ENCODE measurements at places on chromosomes 1 and 21.
A peak's percentile ranks its signal among the peaks of the same experiment; 100 is the strongest.

- DNase-seq: no peak
These were observed 38.7 kb downstream of the BCL9 start for GRCh38 chr1:147579934-147580537.

DNA sequence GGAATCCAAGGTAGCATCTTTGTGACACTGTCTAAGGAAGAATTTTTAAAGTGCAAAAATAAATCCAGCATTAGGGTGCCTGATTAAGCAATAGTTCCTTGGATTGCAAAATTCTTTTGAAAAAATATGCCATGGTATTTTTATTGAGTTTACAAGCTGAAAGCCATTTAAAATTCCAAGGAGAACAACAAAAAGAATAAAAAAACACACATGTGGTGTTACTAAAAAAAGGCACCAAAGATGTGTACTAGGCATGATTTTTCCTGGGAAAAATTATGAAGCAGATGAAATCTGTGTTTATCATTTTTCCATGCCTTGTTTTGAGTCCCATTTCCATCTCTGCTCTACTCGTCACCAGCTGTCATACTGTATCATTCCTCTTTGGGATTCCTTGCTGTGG is 157.0 kb upstream of the ZNHIT6 start:
- DNase-seq: no peak

DNA sequence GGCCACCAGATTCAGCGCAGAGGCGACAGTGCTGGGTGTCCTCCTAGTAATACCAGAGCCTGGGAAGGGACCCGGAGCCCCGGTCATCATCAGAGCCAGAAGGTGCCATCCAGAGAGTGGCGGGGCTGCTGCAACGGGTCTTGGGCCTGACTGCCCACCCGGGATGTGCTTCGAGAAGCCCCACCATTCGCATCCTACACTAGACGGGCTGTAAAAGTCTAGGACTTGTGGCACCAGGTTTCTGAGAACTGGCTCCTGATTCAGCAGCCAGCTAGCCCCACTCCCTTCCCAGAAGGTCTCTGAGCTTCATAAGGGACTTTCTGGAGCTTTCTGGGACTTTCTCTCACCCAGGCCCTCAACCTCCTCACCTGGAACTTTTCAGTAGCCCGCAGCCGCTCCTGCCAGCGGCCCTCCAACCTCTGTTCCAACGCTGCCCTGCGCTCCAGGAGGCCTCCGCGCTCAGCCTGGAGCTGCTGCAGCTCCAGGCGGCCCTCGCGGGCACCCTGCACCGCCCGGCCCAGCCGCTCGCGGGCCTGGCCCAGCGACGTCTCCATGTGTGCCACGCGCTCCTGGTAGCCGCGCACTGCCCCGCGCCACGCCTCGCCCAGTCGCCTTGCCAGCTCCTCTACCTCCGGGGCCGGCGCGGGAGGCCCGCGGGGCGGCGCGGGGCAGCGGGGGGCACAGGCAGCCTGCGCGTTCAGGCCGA is 940 bp downstream of the NES start:
- DNase-seq: no peak

DNA sequence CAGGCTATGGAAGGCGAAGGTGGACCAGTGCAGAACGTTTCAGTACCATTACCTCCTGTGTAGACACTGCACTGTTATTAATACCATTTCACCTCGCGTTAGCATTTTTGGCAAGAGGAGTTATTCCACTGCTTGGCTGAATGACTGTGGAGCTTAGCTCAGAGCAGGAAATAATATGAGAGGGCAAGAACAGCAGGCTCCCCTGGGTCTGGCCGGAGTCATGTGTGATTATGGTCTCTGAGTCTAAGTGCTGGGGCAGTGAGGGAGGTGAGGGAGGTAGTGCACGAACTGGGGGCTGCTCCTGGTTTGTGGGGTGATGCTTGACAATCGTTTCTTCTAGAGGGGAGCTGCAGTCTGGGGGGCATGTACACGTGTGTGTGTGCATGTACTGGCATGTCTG is 82.9 kb downstream of the MDM4 start:
- no peak for DNase-seq

- DNase-seq: no peak
These were observed 579 bp downstream of the SH3BP5L start for GRCh38 chr1:248825136-248825535.

- DNase-seq: peak; percentile 99
These were observed 166.2 kb downstream of the TOMM20 start for GRCh38 chr1:234962340-234962989.

- DNase-seq: no peak
These were observed 2.1 kb downstream of the MPL start for GRCh38 chr1:43339584-43340232.

DNA sequence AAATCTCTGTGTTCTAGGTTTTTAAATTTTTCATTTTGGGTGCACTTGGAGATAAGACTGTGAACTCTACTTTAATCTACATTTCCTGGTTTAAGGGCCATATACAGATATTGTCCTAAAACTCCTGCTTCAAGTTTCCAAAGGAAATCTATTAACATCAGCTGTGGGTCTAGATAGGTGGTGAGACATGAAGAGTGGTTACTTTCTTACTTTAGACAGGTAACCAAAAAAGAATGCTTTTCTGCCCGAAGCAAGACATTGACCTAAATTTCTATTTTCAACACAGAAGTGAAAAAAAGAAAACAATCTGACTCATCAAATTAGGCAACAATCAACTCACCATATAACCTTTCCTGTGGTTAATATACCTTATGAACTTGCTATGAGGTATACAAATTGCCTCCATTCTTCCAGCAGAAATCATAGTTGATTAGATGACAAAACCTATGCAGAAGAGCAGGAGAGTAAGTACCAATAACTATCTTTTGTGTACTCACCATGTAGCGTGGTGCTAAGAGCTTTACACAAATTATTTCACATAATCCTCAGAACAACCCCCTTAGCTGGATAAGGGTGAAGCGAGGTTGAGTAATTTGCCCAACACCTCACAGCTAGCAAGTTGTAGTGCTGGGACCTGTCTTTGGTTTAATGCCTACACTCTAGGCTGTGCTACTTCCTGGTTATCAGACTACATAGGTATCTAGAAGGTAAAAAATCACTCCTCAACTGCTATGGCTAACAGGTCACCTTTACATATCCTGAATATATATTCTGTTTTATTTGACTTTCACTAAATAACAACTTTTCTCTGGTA is 23.4 kb upstream of the PTPN14 start:
- DNase-seq: no peak

DNA sequence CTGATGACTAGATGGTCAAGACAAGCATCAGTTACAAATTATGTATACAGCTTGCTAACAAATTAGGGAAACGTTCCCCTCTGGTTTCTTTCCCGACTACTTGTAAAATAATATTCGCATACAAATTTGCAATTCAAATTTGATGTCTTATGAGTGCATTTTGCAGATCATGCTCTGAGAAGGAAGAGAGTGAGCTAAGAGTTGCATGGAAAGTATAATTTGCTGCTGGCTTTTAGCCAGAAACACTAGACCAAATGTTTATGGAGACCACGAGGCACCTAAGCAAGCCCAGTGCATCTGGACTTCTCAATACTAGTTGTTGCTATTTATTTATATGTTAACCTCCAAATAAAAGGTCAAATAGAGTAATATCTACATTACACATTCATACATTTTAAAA is 216.0 kb downstream of the SMYD3 start:
- no peak for DNase-seq

GRCh38 chr1:53715478-53715877 is 23.5 kb downstream of the GLIS1 start:
- no peak for DNase-seq

DNA sequence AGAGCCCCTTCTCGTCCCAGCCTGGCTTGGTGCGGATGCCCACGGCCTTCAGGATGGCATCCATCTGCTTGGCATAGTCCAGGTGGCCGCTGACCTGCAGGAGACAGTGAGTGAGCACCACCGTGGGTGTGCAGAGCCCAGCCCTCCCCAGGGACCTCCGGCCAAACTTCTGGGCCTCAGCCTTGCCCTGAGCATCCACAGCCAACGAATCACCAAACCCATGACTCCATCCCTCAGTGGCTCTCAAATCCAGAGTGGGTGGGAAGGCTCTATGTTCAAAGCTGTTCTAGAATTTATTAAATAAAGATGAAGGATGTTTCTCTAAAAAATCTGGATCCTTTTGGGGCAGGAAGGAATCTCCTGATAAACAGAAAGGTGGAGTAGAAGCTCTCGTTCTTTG is 18.7 kb downstream of the HTR6 start:
- no peak for DNase-seq

GRCh38 chr1:51969038-51969705 is 21.3 kb downstream of the RAB3B start:
- DNase-seq: peak; percentile 47

GRCh38 chr1:232667778-232668165 is 37.8 kb upstream of the SIPA1L2 start:
- no peak for DNase-seq

DNA sequence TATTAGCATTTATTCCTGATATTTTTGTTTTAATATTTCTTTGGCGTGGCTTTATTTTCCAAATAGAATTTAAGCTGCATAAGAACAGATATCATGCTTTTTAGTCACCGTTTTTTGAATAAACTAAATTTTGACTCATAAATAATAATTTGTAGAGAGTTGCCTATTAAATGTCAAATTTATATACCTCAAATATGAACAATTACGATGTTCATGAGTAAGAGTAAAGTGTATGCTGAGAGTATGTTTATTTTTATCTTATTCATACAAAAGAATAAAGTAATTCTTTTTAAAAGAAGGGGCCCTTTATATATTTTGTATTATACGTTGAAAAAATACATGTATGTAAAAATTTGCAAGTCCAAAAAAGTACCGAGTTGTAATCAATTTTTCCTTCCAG is 126.5 kb upstream of the NRIP1 start:
- no peak for DNase-seq

GRCh38 chr1:5865774-5866173 is 126.5 kb downstream of the NPHP4 start:
- no peak for DNase-seq

GRCh38 chr1:176670853-176671252 is 207.9 kb downstream of the PAPPA2 start:
- no peak for DNase-seq

GRCh38 chr1:116853680-116854402 is 55.9 kb upstream of the PTGFRN start:
- DNase-seq: peak; percentile 88

- no peak for DNase-seq
These were observed 142.8 kb downstream of the CDC7 start for GRCh38 chr1:91643431-91643830.

- no peak for DNase-seq
These were observed 105.5 kb downstream of the NCAM2 start for GRCh38 chr21:21103692-21104091.

DNA sequence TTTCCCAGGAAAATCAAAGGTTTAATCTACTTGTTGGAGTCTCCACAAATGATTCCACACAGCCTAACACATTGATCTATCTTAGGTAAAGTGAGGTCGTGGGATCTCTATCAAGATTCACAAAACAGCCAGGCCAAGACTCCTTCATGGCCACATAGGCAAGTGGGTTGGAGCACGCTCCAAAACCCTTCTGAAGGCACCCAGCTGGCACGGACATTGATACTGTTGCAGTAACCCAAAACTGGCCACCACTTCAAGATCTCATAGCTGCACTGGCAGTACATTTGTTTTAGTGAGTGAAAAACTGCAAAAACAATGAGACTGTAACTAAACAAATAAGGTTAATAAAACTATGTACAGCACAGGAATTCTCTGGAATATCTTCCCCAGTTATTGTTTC is 61.9 kb downstream of the COLGALT2 start:
- no peak for DNase-seq

DNA sequence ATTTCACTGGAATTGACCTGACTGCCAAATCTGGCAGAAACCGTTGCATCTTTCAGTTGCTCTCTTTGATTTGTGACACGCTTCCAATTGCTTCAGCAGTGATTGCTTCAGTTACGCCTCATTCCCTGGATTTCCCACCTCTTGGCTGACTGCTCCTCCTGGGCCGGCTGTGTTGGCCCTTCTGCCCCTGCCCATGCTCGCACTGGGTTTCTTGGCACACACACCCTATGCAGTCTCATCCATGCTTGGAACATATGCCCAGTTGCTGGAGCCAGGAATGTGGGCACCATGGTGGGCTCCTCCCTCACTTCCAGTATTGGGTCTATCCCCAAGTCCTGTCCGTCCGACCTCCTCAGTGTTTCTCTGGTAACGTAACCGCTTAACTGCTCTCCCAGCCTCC is 2.2 kb upstream of the ZBTB21 start:
- DNase-seq: no peak

DNA sequence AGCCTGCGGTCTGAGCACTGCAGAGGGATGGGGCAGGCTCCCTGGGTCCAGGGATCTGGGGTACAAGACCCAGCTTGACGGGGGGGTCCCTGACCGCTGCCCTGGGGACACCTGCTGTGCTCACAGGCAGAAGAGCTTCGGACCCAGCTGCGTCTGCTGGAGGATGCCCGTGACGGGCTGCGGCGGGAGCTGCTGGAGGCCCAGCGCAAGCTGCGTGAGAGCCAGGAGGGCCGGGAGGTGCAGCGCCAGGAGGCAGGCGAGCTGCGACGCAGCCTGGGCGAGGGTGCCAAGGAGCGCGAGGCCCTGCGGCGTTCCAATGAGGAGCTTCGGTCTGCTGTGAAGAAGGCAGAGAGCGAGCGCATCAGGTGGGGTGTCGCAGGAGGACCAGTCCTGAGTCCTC is 25.2 kb downstream of the MFAP2 start:
- DNase-seq: no peak

GRCh38 chr1:112694363-112694929 is 12.5 kb downstream of the RHOC start:
- DNase-seq: no peak

- DNase-seq: no peak
These were observed 11.0 kb downstream of the KRTAP10-1 start for GRCh38 chr21:44529011-44529421.

- DNase-seq: no peak
These were observed 143.1 kb downstream of the S1PR1 start for GRCh38 chr1:101379950-101380349.

GRCh38 chr1:154813300-154813816 is 56.7 kb downstream of the KCNN3 start:
- DNase-seq: no peak

- no peak for DNase-seq
These were observed 50.6 kb downstream of the ACP6 start for GRCh38 chr1:147619741-147620140.

DNA sequence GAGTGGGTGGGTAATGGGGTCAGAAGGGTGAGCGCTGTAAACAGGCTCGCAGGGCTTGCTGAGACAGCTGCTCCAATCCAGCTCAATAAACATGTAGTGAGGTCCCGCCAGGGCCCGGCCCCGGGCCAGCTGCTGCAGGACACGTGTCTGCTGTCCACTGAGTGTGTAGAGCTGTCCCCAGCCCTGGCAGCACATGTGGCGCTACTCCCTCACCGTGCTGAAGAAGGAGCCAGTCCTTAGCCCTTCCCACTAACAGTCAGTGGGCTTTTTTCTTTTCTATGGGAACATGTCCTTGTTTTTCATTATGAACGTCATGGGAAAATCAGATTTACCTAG is 78.9 kb upstream of the C1orf174 start:
- DNase-seq: no peak

Measured in kidney epithelial cell (primary cell).